HS-5 (cell line): ENCODE measurements at places on chromosomes 16 and 17.

DNA sequence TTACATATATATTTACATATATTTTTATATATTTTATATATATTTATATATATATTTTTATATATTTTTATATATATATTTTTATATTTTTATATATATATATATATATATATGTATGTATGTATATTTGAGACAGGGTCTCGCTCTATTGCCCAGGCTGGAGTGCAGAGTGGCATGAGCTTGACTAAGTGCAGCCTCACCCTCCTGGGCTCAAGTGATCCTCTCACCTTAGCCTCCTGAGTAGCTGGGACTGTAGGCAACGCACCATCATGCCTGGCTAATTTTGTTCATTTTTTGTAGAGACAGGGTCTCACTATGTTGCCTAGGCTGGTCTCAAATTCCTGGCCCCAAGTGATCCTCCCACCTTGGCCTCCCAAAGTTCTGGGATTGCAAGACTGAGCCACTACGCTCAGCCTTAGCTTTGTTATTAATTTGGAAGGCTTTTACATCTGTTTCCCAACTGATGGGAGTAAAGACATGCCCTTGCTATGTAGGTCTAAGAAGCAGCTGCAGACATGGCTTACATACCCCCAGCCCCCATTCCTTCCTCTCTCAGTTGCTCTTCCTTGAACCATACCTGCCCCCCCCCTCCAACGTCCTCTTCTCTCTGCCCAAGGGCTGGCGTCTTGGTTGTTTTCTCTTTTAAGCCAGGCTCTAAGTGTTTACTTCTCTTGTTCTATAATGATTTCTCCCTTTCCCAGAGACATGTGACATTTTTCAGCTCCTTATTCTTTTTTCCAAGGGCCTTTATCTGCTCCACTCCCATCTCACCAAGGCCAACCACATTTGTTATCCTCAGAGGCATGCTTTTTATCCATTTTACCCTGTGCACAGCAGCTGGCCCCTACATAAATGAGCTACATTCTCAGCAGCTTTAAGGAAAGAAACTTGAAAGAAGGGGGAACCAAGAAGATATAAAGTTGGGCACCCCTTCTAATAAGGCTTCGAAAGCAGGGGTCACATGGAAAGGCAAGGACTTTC lies 64.2 kb upstream of the ATF7IP2 start:
- DNase-seq, result no peak

GRCh38 chr17:56393156-56393555 lies 200.3 kb upstream of the NOG start:
- DNase-seq, result no peak

- DNase-seq, result peak; percentile 35
Observed at GRCh38 chr17:13490906-13491482, 110.7 kb downstream of the HS3ST3A1 start.

DNA sequence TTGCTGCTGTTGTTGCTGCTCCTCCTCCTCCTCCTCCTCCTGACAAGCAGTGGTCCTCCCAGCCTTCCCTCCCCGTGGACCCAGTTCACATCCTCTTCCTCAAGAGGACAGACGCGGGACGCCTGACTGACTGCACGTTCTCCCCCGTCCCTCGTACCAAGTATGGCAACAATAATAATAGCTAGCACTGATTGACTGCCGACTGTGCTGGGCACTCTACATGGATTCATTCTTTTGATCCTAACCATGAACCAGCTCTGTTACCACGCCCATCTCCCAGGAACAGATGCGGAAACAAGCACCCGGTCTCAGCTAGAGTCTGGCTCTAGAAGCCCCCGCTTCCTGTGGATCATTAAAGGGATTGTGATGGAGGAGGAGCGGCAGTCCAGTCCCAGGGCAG lies 78.0 kb downstream of the GNAO1 start:
- no peak for DNase-seq
